NCI-H1105 (cell line): ENCODE measurements at places on chromosomes 5 and 9.

- no peak for DNase-seq
Measured at GRCh38 chr5:137896560-137896959, 7.3 kb downstream of the PKD2L2 start.

DNA sequence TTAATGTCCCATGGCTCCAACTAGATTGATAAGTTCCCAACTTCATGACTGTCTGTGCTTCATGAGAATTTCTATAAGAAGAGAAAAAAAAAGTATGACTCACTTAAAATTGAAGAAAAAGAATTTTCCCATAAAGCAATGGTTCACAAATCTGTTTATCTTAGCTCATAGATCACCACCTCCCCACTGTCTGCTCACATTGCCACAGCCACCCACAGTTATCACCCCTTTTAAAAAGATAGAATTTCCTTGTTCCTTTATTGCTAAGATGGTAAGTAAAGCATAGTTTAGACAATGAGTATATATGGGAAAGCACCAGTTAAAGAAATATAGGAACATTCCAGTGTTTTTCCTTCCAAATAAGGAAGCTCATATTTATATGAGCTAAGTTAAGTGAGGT lies 67.1 kb downstream of the ALDH7A1 start:
- DNase-seq = no peak

DNA sequence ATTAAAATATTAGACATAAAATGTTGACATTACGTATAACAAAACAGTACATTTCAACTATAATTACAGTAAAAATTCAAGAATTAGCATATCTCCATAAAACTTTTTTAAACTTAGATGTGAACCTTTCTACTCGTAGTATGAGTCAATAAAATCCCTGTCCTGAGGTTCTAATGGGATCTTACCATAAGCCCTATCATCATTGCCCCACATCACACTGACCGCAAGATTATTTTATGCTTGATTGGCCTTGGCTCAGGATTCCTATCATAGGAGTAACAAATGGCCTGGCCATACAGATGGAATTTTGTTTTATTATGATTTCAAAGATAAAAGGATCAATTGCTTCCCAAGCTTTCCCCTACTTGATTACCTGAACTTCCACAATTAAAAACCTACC lies 238.3 kb downstream of the MEF2C start:
- DNase-seq = no peak

DNA sequence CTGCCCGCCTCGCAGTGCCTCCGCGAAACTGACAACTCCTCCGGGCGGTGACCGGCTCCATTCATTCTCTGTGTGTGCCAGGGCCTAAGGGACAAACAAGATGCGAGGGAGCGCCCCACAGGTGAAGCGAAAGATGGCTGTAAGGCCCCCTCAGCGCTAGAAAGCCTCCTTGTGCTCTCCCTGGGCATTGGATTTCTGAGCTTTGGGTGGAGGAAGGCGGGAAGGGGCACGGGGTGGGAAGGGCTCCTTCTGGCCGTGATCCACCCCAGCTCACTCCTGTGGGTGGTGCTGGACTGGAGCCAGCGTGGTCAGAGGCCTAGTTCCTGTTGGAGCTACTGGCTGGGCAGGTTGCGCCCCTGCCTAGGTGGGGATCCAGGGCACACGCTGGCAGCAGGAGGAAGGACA lies 943 bp downstream of the GALNT12 start:
- peak; percentile 17 for DNase-seq
